ENCODE measurements at places on chromosomes 6 and 20.

DNA sequence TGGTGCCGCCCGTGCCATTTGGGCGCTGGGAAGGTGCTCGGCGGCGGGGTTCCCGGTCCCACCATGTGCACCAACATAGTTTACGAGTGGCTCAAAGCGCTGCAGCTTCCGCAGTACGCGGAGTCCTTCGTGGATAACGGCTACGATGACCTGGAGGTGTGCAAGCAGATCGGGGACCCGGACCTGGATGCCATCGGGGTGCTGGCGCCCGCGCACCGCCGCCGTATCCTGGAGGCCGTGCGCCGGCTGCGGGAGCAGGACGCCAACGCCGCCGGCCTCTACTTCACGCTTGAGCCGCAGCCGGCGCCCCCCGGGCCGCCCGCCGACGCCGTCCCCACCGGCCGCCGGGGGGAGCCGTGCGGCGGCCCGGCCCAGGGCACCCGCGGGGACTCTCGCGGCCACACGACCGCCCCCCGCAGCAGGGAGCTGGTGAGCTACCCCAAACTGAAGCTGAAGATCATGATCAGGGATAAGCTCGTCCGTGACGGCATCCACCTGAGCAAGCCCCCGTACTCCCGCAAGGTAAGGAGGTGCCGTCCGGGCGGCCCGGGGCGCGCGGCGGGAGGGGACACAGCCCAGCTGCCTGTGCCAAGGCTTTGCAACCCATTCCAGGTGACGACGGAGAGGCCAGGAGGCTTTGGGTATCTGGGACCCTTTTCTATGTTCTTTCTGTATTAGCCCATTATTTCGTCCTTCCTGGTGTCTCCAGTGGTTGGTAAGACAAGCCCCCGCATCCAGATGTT lies 547 bp downstream of the SAMD5 start:
- peak; percentile 61 for DNase-seq

GRCh38 chr20:57619051-57619831 lies 985 bp downstream of the ZBP1 start:
- DNase-seq, result no peak

DNA sequence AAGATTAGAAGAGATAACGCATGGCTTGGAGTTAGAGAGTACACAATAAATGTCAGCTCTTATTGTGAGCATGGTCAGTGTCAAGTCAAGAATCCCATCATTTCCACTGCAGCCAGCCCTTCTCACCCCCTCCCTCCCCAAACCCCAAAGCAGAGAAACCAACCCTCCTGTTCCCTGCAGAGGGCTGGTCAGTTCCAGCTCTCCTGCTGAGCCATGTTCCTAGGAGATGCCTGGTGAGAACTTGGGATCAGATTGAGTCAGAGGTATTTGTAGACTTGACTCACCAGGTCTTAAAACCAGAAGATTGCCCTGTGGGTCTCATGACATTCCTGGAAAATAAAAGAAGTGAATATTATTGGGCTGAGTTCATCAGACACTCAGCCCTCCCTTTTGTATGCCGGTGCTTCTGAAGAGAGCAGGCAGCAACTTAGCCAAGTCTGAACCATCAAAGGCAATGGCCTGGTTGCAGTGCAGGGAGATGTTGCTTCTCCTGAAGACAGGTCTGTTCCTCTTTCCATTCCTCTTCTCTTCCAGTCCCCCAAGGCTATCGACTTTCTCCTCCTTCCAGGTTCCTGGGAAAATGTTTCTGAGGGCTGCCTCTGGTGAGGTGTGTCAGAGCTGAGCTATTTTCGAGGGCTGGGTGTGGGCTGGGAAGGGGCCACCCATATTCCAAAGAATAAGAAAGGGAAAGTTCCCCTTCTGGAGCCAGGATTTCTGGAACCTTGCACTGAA lies 278.2 kb upstream of the SUPT3H start:
- DNase-seq, result no peak

GRCh38 chr20:20513720-20514119 lies 145.8 kb downstream of the INSM1 start:
- peak; percentile 26 for DNase-seq

GRCh38 chr6:46015119-46015968 lies at the start of gene CLIC5:
CLIC5 (minus strand) TSS chr6:46015860; CDS start chr6:46015542, 318 bp downstream.
- peak; percentile 68 for DNase-seq

DNA sequence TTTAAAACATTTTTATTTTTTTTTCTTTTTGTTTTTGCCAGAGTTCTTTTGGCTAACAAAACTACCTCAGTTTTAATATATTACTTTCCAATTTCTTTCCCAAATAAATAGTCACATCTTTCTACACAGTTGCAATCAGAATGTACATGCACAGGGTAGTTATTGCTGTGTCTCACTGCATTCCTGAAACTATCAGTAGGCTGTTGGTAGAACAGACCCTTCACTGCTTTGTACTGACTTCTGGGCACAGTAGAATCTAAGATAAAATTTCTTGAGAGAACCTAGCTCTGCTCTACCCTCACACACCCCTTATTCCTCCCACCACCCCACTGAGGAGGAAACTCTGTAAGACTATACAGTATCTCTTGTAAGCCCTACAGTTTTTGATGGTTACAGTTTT lies 19.9 kb downstream of the TPX2 start:
- DNase-seq, result no peak

DNA sequence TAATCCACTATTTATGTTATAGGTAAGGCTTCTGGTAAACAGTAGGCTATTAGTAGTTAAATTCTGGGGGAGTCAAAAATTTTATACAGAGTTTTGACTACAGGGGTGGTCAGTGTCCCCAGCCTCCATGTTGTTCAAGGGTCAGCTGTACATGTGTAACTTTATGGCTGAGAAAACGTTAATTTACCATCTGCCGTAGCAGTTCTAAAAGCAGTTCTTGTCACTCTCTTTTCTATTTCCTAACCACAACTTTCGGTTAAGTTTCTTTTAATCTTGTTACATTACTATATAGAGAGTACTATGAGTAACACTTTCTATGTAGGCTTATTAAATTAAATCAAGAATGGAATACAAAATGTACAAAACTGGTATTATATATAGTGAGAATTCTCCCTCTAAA lies 21.6 kb upstream of the KIF6 start:
- no peak for DNase-seq

DNA sequence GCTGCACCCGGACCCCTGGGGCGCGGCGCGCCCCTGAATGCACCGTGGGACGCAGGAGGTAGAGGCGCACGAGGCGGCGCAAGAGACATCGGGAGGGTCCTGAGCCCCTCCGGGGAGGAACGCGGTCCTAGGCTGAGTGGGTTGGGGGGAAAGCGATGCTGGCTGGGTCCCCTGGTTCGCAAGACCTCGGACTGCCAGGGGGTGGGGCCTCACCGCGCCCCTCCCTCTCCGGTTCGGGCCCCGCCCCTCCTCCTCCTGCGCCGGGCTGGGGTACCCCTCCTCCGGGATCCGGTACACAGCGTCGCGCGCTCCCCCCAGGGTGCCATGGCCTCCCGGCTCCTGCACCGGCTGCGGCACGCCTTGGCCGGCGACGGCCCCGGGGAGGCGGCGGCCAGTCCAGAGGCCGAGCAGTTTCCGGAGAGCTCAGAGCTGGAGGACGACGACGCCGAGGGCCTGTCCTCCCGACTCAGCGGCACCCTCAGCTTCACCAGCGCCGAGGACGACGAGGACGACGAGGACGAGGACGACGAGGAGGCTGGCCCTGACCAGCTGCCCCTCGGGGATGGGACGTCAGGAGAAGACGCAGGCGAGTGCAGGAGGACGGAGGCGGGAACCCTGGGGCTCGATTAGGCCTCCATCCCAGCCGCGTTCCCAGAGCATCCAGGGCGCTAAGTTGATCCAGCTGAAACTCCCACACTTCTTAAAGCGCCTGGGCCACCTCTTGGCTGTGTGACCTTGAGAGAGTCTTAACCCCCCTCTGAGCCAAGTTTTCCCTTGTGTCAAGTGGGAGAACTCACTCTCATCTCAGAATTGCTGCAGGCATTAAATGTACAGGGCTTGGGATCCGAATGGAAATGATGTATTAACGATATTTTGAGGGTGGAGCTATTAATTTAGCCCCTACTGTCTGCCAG lies 541 bp downstream of the SNX21 start:
- DNase-seq, result peak; percentile 83

- DNase-seq, result no peak
Observed at GRCh38 chr6:150695652-150696051, 96.0 kb downstream of the PLEKHG1 start.

- DNase-seq, result no peak
Observed at GRCh38 chr20:23640018-23640601, 2.4 kb upstream of the CST3 start.

DNA sequence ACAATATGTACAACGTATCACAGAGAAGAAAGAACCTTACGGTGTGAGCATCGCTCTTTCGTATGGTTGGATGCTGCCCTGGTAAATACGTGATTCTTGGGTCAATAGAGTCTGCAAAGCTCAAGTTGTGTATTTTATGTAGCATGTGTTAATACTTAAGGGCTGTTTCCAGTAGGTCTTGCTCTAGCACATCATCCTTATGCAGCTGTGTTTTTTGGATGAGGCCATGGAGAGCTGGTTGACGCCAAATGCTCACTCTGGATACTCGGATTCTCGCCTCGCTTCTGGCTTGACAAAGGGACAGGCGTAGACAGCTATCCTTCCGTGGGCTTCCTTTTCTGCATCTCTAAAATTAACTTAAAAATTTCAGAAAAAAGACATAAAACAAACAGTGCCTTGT lies 38.9 kb downstream of the SNRNP48 start:
- DNase-seq, result no peak
